ENCODE measurements at places on chromosomes 16 and 17.

DNA sequence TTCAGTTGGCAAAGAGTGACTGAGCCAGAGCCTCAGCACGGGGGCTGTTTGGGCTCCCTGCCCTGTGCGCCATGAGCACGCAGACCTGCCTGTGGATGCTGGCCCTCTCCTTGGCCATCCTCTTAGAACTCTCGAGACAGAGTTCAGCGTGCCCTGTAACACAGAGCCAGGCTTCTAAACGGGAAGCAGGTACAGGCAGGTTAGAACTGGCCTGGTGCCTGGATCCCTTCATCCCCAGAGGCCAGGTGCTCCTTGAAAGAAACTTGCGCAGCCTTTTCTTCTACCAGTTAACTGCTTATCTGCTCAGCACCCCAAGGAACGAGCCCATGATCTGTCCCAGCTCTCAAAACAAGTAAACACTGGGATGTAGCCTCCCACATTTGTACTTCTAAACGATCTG lies 6.9 kb downstream of the CCNF start:
- no peak for DNase-seq

DNA sequence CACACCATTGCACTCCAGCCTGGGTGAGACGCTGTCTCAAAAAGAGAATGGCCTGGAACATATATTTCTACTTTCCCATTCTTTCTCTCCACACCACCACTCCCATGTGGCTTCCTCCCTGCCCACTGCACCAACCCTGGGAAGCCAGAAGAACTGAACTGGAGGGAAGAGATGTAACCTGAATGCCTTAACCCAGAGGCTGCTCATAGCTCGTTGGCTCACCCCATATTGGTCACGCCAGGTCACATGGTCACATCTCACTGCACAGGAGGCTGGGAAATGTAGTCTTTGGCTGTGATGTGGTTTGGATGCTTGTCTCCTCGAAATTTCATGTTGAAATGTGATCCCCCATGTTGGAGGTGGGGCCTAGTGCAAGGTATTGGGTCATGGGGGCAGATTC lies 5.9 kb upstream of the DNAH17 start:
- DNase-seq: no peak

GRCh38 chr16:56277075-56277474 lies 85.8 kb downstream of the GNAO1 start:
- DNase-seq: no peak

DNA sequence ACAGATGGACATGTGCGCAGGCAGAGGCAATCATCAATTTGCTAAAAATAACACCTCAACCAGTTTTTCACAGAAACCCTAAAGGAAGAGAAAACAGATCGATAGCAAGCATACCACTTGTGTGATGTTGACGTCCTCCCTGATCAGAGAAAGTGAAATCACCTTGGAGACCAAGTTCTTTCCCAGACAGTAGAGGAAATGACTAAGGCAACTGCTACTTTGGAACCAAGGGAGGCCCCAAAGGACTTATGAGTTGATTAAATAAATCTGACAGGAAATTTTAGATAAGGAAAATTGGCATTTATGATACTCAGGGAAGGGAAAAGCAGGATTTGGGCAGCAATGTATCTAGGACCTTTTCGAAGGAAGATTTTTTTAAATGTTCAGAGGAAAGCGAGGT lies 267.1 kb upstream of the ASIC2 start:
- no peak for DNase-seq

- no peak for DNase-seq
Observed at GRCh38 chr16:74740795-74741304, 33.8 kb downstream of the FA2H start.

DNA sequence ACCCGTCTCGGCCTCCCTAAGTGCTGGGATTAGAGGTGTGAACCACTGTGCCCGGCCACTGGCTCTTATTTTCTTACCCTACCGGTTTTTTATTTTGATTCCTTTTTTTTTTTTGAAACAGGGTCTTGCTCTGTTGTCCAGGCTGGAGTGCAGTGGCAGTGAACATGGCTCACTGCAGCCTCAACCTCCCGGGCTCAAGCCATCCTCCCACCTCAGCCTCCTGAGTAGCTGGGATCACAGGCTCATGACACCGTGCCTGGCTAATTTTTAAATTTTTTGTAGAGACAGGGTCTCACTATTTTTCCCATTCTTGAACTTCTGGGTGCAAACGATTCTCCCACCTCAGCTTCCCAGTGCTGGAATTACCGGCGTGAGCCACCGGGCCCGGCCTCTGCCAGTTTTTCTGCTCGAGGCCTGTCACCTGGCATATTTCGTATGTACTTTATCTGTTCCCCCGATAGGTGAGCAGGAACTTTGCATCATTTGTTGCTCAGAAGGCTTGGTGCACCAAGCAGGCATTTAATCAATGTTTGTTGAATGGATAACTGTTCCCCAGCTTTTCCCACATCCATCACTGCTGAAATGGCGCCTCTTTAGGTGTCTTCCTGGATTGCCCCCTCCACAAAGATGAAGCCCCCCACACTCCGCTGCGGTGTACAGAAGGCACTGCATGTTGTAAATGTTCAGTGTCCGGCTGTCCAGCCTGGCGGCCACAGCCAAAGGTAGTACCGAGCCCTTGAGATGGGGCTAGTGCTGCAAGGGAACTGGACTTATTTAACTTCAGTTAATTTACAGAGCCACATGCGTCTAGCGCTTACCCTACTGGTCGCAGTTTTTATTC lies 858 bp upstream of the TELO2 start:
- DNase-seq: no peak

GRCh38 chr17:35774499-35774898 lies 13.8 kb downstream of the C17orf50 start:
- DNase-seq: no peak

- no peak for DNase-seq
Observed at GRCh38 chr16:77969861-77970260, 52.5 kb upstream of the CLEC3A start.

DNA sequence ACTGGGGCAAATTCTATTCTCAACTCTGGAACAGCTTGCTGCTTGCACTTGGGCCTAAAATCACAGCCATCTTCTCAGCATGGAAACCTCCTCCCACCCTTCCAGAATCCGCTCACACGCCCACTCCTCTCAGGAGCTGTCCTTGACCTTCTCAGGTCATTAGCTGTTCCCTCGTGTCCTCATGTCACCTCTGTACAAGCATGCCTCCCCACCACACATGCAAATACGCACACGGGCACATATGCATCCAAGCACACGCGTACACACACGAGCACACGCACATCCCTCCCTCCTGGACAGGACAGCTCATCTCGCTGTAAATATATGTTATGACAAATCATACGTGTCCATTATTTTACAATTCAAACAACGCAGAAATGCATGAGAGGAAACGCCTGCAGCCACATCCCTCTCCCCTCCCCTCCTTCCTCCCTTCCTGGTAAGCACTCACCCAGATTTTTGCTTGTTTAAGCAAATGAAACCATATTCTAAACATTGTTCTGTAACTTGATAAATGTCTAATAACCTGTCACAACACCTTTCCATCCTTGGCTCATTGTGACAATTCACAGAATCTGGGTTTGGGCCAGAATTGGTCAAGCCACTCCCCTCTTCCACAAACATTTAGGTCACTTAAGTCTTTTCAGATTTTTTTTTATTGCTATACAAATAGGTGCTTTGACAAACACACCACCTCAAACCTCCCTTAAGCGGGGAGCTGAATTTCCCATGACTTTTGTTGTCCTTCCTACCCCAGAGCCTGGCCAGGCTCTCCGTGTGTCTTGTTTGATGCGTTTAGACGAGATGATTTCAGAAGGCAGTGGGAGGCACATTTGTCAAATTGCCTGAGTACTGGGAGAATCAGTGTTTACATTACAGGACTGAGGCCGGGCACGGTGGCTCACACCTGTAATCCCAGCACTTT lies 41.7 kb downstream of the DNAH17 start:
- no peak for DNase-seq

DNA sequence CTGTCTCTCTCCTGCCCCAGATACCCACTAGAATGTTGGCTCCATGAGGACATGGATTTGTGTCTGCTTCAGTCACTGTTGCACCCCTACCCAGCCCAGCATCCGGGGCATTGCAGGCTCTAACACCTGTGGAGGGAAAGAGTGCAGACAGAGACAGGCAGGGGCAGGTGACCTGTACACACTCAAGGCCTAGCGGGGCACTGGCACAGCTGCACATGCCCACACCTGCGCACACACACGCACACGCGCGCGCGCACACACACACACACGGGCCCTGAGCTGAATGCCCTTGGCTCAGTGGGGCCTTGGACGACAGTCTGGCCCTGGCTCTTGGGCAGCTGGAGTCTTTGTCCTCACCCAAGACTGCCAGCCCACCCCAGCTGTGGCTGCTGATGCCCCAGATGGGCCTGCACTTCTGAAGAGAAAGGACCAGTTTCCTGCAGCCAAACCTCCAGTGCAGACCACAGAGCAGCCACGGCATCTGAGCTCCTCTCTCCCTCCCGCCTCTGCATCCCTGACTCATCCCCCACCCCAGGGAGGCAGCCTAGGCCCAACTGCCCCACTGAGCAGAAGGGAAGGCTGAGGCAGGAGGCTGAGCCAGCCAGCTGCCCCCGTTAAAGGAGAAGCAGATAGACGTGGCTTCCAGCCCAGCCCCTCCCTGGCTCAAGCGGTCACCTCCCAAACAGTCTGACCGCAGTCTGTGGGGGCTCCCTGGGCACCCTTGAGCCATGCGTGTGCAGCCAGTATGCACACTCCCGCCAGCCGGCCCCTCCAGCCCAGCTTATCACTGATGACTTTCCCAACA lies 12.3 kb upstream of the RAI1 start:
- DNase-seq: no peak

DNA sequence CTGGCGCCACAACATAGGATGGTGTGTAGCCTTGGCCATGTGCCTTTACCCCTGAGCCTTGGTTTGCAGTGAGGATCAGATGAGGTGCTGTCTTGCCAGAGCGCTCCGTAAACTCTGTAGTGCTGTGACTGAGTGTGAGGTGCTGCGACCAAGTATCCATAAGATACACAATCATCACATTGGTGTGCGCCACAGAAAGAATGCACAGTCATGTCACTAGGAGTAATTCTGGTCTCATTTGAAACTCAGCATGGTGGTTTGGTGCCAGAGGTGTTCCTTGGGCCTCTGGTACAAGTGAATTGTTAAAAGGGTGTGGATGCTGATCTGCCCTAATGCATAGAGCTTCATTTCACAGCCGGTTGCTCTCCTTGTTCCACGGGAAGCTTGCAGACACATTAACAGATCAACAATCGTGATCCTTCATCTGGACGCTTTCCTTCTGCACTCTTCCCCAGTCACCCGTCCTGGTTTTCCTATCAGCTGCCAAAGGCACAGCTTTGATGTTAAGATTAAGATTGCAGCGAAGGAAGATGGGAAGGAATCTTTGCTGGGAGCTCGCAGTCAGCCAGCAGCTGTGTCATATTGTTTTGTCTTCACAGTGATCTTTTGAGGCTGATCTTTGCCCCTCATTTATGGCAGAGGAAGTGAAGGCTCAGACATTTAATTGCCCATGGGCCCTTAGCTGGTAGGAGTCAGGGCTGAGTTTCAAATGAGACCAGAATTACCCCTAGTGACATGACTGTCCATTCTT lies 79.1 kb downstream of the KSR1 start:
- DNase-seq: no peak

GRCh38 chr16:72821185-72821950 lies 226.6 kb downstream of the ZFHX3 start:
- DNase-seq: no peak

GRCh38 chr16:31273187-31273586 lies 13.4 kb downstream of the ITGAM start:
- DNase-seq: no peak

- DNase-seq: no peak
Observed at GRCh38 chr17:57672971-57673370, 72.1 kb downstream of the CCDC182 start.

- DNase-seq: no peak
Observed at GRCh38 chr17:16917671-16918394, 54.1 kb downstream of the TNFRSF13B start.
